ENCODE measurements at places on chromosomes 11 and 22. TPM values are rescaled to one million over a fixed set of nuclear protein-coding genes. Genes with fewer than 3 reads are reported as not detected.

The PIK3C2A gene
- 41.0 TPM for total RNA-seq

The MAPK8IP2 gene
- 1.1 TPM for total RNA-seq

The GLYATL1 gene
- total RNA-seq = not detected

The FJX1 gene
- 78.2 TPM for total RNA-seq

The MMP7 gene
- not detected for total RNA-seq

The IRF7 gene
- 6.5 TPM for total RNA-seq

Measured in fibroblast of the aortic adventitia (primary cell).